Anterior cingulate cortex (tissue), 58 donors: ENCODE measurements at places on chromosomes 12 and 14.

GRCh38 chr14:37587881-37588666 is 7.0 kb downstream of the FOXA1 start:
- DNase-seq: no peak

DNA sequence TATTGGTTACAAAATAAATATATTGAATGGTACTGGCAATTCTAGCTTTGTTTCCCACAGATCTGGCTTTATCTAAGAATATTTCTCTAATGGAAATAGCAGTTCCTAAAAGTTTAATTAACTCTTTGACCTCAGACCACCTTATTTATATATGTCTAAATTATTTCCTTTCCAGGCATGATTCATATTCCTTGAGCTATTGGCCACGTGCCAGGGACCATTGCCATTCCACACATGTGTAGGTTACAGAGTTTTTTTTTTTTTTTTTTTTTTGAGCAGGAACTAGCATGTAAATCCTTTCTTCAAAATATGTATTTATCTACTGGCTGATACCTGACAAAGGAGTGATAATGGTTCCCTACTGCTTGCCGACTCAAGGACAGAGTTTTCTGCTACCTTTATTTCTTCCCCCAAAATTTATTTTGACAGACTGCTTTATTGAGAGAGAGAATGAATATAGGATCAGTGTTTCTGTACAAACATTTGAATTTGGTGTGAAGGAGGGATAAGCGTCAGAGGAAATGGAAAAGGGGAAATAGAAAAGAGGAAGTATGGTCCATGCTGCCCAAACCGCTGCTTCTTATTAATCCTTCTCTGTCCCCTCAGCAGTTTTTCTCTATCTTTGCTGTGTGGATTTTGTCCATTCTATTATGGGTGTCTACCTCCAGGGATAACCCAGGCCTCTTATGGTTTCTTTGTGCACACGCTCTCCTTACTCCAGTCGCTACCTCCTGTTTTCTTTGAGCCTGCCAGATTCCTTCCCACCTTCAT is 36.4 kb downstream of the PDE3A start:
- DNase-seq: no peak

GRCh38 chr12:51592034-51592705 is 1.1 kb downstream of the SCN8A start:
- no peak for DNase-seq

DNA sequence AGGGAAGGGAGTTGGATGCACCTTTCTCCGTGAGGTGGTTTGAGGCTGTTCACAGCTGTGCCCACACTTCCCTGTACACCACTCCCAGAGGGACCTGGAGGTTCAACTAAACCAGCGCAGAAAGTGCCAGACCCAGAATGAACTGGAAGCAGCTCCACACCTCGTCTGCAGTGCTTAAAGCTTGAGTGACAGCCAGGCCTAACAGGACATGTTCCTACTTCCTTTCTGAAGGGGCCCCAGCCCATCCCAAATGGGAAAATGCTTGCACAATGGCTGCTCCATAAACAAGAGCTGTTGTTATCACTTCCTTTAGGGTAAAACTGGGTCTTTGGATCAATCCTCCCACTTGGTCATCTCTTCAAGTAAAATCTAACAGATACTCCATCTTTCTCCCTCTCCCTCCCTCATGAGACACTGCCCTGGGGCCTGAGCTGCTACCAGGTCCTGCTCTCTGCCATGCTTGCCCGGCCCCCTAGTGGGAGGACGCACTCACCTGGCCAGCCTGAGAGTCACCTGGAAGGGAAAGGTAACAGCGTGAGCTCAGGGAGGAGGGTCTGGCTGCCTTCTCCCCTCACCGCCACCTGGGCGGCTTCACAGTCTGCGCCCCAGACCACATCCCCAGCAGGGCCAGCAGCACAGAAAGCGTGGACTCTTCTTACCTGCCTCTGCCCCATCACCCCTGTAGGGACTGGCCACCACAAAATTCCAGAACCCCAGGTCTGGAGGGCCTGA is 33.5 kb downstream of the ISCA2 start:
- DNase-seq: no peak

DNA sequence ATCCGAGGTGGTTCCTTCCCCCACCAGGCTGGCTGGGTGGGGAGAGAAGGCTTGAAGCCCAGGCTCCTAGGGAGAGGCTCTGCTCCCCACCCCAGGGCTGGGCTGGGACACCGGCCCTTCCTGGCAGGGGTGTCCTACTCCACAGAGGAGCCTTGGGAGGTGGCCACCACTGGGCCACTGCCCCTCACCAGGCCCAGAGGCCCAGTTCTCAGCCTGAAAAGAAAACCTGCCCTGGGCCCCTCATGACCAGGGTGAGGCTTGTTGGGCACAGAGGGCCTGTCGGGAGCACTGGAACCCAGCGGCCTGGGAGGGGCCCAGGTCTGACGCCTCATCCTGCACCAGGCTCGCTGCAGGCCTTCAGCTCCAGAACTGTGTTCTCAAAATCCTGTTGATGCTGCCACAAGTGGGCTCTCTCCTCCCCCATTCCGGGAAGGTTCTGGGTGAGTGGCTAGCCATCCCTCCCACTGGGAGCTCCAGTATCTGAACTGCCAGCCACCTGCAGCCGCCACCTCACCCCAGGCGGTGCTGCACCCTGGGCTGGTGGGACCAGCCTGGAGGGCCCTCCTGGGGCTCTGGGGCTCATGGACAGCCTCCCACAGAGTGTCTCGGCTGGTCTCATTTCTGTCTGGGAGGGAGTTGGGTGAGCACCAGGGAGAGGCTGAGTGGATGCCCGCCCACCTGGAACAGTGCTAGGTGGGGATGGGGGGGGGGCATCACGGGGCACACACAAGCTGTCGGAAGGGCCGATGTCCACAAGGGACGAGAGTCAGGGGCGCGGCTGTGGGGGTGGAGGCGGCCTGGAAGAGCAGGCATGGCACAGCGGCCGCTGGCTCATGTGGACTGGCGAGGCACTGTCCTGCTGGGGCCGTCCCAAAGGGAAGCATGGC is 11.8 kb downstream of the BAG5 start:
- no peak for DNase-seq

DNA sequence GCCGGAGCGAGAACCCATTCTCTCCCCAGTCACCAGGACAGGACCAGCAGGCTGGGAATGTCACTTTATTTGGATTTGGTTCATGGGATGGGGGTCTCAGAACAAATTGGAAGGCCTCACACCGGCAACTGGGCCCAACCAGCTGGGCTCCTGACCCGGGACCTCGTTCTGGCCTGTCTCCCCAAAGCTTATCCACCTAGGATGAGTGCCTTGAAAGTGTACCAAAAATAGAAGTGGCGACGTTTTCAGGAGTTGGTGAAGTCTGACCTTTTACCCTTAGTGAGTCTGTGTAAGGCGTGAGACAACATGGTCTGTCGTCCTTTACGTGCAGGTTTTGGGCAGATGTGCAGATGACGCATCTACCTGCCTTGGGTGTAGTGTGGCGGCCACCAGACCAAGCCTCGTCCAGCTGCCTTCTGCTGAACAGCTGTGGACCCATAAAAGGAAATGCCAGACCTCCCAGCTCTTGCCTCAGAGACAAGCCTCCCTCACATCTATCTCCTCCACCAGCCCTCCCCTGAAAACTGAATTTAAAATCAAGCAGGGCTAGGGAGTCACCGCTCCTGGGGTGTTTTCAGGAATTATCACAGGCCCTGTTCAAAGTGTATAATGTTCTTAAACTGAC is 36.6 kb upstream of the CLMN start:
- no peak for DNase-seq

DNA sequence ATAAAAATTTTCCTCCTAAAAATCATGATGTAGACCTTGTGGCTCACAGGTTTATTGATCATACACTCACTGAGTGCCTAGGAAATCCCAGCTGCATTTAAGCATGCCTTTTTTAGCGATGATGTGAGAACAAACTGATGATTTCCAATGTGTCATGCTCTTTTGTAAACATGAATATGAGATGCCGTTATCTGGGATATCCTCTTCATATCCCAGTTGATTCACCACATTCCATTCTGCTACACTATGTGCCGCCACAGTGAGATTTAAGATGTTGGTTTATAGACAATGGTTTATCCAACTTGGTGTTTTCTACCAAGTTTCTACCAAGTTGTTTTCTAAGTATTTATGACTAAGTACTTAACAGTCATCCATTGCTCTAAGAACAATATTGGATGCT is 5.2 kb downstream of the OR4E1 start:
- no peak for DNase-seq

GRCh38 chr14:56687123-56687522 is 107.5 kb downstream of the TMEM260 start:
- no peak for DNase-seq

DNA sequence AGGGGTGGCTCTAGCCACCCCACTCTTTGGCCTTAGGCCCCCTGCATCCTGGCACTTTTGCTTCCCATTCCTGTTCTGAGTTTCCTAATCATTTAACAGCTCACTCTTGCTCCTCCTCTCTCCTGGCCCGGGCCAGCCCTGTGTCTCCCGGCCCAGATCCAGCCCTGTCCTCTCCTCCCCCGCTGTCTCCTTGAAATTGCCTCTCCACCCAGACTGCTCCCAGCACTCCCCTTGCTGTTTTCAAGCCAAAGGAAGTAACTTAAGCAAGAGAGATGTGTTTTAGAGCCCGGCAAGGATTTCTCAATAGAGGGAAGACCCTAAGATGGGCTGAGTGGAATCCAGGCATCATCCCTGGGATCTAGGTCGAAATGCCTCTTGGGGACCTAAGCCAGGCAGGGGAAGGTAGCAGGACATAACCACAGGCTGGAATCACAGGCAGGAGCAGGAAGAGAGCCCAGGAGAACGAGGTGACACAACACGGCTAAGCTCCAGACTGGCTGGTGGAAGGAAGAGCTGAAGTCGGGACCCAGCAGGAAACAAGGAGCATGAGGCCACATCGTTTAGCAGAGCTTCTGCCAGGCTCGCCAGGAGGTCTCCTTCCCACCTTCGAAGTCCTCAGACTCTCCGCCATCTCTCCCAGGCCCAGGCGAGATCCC is 2.0 kb upstream of the LRP1-AS start:
- DNase-seq: no peak

DNA sequence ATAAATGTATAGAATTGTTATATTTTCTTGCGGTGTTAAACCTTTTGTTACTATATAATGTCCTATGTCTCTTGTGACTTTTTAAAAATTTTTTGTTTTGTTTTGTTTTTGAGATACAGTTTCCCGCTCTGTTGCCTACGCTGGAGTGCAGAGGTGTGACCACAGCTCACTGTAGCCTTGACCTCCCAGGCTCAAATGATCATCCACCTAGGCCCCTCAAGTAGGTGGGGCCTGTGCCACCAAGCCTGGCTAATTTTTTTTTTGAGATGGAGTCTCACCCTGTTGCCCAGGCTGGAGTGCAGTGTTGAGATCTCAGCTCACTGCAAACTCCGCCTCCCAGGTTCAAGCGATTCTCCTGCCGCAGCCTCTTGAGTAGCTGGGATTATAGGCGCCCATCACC is 26.5 kb upstream of the RCOR1 start:
- DNase-seq: no peak

GRCh38 chr12:96134200-96134599 is 60.0 kb upstream of the ELK3 start:
- DNase-seq: no peak

GRCh38 chr12:113935459-113935858 is 30.7 kb downstream of the RBM19 start:
- no peak for DNase-seq

GRCh38 chr14:37643701-37644100 is 48.3 kb downstream of the TTC6 start:
- DNase-seq: no peak

DNA sequence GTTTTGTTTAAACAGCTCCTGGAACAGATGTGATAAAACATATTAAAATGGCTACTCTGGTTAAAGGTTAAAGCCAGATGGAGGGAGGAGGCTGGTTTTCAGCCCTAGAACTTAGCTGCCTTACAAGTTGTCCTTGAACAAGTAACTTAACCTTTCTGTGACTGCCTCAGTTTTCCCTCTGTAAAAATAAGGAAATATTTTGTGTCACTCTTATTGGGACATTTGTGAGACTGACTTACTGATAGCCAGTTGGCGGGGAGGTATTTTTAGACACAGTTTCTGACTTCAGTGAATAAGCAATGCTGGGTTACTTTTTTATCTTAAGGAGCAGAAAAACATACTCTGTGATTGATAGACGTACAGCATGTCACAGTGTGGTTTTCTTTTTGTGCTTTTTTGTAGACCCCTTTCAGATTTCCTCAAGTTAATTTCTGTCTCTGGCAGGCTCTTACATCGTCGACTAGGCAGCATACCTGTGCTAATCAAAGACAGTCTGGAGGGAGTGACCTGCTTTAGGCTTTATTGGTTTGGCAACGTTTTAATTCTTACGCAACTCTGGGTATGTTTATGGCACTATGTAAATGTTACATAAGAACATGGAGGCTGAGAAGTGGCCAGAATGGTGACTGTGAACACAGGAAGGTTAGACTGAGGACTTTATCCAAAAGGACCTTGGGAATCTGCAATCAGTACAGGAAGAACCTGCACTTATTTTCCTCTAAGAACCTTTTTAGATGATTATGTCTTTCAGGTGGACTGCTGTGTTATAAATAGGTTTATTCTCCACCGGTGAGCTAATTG is 3.3 kb downstream of the ACVR1B start:
- no peak for DNase-seq

DNA sequence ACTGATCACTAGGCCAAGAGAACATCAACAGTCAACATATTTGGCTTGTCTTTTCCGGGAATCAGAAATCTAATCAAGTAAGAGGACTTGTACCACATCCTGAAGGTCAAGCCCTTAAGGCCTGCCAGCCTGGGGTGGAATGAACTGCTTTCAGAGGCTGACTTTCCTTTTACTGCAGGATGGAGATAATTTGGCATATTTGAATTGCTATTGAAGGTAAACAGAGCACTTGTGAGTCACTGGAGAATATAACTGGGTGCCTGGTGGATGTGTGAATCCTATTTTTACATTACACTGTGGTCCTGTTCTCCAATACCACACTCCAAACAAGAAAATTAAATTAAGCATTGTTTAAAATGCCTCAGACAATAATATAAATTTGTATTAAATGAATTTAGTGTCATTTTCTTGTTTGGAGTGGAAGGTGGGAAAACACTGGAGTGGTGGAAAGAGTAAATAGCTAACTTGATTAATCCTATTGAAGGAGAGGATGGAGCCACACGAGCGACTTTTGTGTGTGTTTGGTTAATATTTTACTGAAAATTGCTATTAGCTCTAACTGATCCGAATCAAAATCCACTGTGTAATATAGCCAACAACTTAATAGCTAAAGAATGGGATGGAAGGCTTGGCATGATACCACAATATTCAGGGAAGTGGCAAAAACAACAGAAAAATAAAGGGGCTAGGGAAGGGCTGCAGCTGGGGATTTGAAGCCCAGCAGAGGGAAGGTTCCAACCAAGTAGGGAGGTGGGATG is 89.4 kb downstream of the OTX2 start:
- DNase-seq: no peak
